ENCODE measurements at places on chromosomes 12 and 14.

- H3K4me3 ChIP-seq, result no peak overlapping the region
- no peaks in the 10 kb centered on the region for H3K4me1 ChIP-seq
- DNase-seq, result no peak
Observed at GRCh38 chr12:7907009-7907408, 29.0 kb downstream of the SLC2A3 start.

DNA sequence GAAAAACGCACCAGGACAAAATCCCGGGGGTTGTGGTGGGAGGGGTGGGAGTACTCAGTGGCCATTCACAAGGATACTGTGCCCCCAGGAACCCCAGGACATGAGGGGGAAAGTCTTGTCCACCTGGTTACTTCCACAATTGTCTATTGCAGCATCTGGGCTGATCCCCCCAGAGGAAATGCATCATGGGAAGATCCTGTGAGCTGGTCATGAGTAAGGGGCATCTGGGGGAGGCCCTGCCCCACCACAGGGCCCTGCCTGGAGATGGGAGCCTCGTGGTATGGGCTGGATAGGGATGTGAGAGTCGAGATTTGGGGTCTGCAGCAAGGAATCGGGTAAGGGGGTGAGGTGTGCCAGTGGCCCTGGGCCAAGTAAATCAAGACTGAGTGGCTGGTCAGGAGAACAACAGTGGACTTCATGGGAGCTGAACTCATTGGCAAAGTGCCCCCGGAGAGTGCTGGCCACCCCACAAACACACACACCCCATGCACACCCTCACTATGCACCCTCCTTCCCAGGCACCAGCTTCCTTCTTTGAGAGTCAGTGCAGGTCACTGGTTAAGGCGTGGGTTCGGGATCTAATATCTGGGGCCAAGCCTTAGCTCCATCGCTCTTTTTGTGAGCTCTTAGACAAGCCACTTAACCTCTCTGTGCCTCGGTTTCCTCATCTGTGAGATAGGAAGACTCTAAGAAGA lies 3.0 kb upstream of the SERPINA1 start:
- H3K27me3 ChIP-seq, result peaks cover 5% of the 10 kb centered on the region
- no peaks in the 10 kb centered on the region for H3K36me3 ChIP-seq
- no peak for DNase-seq
- H3K4me3 ChIP-seq, result no peak overlapping the region
- H3K4me1 ChIP-seq, result no peaks in the 10 kb centered on the region
- no peak overlapping the region for H3K27ac ChIP-seq

- no peaks in the 10 kb centered on the region for H3K36me3 ChIP-seq
- peaks cover 62% of the 10 kb centered on the region for H3K27me3 ChIP-seq
- no peak overlapping the region for H3K4me3 ChIP-seq
Observed at GRCh38 chr14:85531141-85531586, 1.2 kb downstream of the FLRT2 start.

GRCh38 chr14:96568621-96569020 lies 66.4 kb downstream of the PAPOLA start:
- H3K27ac ChIP-seq, result no peak overlapping the region
- H3K27me3 ChIP-seq, result no peaks in the 10 kb centered on the region
- no peak for DNase-seq
- H3K36me3 ChIP-seq, result peaks cover 66% of the 10 kb centered on the region
- H3K4me1 ChIP-seq, result peaks cover 3% of the 10 kb centered on the region
- H3K4me3 ChIP-seq, result no peak overlapping the region

DNA sequence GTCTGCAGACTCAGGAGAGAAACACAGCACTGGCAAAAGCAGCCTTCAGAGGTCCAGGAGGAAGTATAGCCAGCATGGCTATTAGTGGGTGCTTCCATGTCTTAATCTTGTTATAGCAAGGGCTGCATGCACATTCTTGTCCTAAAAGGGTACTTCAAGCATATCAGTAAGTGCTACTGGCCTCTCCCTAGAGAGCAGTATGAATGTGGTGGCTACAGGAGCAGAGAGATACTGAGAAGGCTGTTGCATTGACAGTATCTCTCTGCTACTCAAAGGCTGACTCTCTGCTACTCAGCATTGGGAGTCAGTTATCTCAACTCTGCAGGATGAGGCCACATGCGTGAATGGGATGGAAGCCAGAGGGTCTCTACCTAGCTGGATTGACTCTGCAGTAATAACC lies 2.0 kb downstream of the GARIN6 start:
- no peaks in the 10 kb centered on the region for H3K27me3 ChIP-seq
- no peaks in the 10 kb centered on the region for H3K36me3 ChIP-seq
- no peaks in the 10 kb centered on the region for H3K4me1 ChIP-seq

DNA sequence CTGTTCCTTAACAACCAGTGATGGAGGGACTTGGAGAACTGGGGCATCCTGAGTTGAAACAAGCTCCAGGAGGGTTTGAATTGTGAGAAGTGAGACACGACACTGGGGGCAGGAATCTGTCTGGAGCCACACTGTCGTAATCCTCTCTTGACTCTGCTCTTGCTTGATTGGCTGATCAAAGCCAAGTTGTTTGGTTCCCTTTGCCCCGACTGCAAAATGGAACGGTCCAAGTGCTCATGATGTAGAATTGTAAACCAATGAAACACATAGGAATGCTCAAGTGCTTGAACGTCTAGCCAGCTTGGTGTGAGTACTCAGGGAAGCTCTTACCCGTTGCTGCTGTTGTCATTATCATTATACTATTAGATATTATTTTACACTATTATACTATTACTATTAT lies 98.1 kb downstream of the TMEM132C start:
- no peak overlapping the region for H3K27ac ChIP-seq
- H3K4me1 ChIP-seq, result no peaks in the 10 kb centered on the region
- DNase-seq, result no peak
- H3K27me3 ChIP-seq, result peaks cover 10% of the 10 kb centered on the region
- H3K36me3 ChIP-seq, result no peaks in the 10 kb centered on the region

DNA sequence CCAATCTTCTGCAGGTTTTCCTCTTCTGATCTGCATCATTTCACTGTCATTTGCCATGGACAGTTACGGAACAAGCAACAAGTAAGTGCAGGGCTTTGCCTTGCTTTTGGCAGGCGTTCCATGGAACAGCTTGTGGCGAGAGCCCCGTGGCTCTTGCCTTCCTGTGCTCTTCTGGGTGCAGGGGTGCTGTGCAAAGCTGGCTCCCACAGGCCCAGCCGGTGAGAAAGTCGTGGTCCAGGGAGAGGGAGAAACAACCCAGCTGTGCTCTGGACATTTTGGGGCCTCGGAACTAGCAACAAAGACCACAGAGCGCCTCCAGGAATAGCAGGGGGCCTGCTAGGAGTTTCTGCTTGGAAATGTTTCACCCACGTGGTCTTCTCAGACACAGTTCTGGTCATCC lies 164.7 kb downstream of the ADGRD1 start:
- H3K27me3 ChIP-seq, result peaks cover 20% of the 10 kb centered on the region
- no peak for DNase-seq
- no peak overlapping the region for H3K27ac ChIP-seq
- H3K4me1 ChIP-seq, result no peaks in the 10 kb centered on the region
- H3K4me3 ChIP-seq, result no peak overlapping the region

- peaks cover 7% of the 10 kb centered on the region for H3K4me1 ChIP-seq
- H3K27me3 ChIP-seq, result no peaks in the 10 kb centered on the region
- H3K36me3 ChIP-seq, result peaks cover 5% of the 10 kb centered on the region
- DNase-seq, result no peak
- H3K27ac ChIP-seq, result no peak overlapping the region
Observed at GRCh38 chr14:72625689-72626088, 268.2 kb downstream of the DPF3 start.
